ENCODE measurements at places on chromosomes 16 and 17.

- DNase-seq = no peak
Measured at GRCh38 chr17:55743103-55743679, 7.7 kb upstream of the PCTP start.

DNA sequence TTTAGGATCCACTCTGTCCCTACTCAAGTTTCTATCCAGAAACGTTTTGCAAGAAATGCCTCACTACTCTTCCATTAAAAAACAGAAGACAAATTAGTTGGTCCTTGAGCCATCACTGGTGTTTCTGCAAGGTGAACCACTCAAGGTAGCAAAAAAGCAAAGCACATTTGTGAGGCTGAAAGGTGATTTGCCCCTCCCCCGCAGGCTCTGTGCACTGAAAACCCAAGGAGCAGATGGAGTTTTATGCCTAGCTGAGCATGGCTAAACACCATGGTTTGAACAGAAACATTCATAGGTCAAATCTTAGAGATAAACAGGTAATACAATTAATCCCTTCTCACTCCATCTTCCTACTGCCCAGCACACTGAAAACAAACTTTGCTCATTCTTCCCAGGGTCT lies 538.2 kb upstream of the CDH5 start:
- no peak for DNase-seq

GRCh38 chr17:6422654-6423241 lies 12.2 kb downstream of the AIPL1 start:
- no peak for DNase-seq

DNA sequence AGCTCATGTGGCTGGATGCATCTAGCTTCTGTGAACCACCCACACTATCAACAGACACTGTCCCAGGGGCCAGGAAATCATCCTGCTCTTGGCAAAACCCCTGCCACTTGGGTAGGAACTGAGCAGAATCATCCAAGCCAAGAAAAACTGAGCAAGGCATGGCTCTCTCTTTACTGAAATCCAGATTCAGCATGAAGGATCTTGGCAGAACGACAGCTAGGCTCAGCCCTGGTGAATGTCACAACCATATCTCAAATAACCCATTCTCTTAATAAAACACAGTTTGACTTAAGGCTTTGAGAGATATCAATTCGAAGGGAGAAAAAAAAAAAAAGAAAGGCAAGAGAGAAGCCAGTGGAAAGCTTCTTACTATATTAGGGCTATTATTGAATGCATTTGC lies 72.2 kb downstream of the MAF start:
- no peak for DNase-seq

- DNase-seq = no peak
Measured at GRCh38 chr16:30069611-30070462, 4.3 kb downstream of the ALDOA start.

- DNase-seq = no peak
Measured at GRCh38 chr16:64829678-64830077, 292.2 kb downstream of the CDH11 start.

DNA sequence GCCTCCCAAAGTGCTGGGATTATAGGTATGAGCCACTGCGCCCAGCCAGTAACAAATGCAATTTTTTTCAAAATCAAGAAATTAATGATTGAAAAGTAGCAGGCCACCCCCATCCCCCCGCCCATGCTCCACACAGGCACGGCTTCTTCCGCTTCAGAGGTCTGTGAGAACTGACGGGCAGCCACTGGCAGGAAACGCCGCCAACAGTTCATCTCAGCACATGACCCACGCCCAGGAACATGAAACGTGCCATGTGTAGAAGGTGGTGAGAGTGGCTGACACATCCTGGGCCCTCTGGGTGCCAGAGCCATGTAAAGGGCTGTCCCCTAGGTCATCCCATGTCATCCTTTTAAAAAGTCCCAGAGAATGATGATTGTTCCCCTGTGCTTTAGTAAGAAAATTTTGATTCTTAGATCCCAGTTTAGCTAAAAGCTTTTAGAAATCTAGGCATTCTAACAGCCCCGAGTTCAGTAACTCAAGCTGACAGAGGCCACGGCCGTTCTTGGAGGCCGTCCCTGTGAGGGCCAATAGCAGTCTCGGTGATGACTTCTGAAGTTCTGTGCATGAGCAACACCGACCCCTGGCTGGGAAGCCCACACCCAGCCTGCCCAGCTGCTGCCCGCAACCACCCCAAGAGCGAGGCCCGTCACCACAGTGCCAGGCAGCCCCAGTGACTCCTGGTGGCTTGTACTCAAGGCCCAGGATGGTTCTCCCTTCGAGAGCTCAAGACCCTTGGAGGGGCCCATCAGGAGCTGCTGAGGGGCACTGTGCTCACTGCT lies 52.1 kb downstream of the KLHDC4 start:
- DNase-seq = peak; percentile 16

DNA sequence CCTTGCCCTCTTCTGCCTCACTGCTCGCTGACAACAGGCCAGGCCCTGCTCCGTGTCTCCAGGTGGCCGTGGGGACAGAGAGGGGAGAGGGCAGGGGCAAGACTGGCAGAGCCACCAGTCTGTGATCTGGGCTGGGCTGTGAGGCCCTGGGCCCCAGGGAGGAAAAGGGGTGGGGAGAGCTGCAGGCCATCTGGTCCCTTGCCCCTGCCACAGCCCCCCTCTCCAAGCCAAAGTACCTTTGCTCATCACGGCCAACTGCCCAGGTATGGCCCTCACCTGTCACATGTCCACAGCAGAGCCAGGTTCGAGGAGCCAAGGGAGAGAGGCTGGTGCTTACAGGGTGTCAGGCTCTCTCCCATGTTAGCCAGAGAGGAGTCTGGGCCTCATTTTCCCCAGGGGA lies 91.4 kb upstream of the LHX1 start:
- no peak for DNase-seq

DNA sequence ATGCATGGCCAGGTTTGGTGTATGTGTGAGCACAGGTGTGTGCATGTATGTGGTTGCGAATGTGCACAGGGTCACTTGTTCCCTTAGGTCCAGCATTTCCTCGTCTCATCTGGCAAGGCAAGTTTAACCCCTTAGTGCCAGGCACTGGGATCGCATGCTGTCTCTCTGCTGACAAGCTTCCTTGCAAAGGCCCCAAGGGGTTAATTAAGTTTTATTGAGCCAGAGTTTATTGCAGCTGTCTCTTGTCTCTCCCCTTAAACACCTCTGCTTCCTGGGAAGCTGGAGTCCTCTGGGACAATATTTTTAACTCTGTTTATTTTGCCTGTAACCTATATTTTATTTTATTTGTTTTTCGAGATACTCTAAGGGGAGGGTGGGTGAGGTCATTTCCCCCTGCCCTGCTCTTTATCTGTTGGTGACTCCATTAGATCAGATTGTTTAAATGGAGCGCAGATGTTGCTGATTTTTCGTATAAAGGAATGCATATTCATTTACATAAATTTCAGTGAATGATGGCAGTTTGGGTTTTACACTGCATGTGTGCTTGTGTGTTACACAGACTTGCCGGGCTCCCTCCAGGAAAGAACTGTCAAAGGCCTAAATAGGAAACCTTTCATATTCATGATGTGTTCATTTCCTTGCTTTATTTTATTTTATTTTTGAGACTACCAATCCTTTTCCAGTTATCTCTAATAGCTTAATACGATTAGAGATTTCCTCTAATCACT lies 99.7 kb downstream of the CBLN1 start:
- DNase-seq = no peak

GRCh38 chr17:63116228-63116627 lies 150.2 kb downstream of the TANC2 start:
- no peak for DNase-seq

GRCh38 chr17:30248786-30249185 lies 13.3 kb upstream of the SLC6A4 start:
- no peak for DNase-seq

DNA sequence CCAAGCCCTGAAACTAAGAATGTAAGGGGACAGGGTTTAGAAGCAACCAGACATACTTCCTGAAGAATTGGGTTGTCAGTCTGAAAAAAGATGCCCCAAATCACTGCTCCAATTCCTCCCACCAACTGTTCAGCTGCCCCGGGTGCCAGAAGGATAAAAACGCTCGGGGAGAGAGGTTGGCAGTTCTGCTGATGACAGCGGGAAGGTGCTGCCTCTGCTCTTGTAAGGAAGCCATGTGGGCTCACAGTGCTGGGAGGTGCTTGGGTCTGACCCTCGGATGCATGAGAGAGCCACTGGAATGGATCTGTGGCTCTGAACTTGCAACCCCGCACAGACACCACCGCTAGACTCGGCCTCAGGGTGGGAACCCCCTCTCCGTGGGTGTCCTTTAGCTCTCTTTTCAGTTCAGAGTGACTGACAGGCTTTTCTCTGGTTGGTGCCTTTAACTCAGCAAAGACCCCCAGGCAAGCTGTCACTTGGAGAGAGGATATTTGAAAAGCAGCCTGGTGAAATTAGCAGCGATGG lies 364.8 kb upstream of the RBFOX1 start:
- no peak for DNase-seq

- no peak for DNase-seq
Measured at GRCh38 chr16:14562691-14563491, 67.2 kb downstream of the PARN start.

Measured in activated CD8-positive, alpha-beta memory T cell treated with anti-CD3 and anti-CD28 coated beads for 1 hour (primary cell).